ENCODE measurements at places on chromosomes 6 and 20. TPM values are rescaled to one million over a fixed set of nuclear protein-coding genes. Genes with fewer than 3 reads are reported as not detected.

SLC22A16 gene
- total RNA-seq, result not detected

SLC2A10 gene
- total RNA-seq, result 2.7 TPM

HRH3 gene
- total RNA-seq, result not detected

MACROD2 gene
- 1.6 TPM for total RNA-seq

MAK gene
- 0.08 TPM for total RNA-seq

DNA sequence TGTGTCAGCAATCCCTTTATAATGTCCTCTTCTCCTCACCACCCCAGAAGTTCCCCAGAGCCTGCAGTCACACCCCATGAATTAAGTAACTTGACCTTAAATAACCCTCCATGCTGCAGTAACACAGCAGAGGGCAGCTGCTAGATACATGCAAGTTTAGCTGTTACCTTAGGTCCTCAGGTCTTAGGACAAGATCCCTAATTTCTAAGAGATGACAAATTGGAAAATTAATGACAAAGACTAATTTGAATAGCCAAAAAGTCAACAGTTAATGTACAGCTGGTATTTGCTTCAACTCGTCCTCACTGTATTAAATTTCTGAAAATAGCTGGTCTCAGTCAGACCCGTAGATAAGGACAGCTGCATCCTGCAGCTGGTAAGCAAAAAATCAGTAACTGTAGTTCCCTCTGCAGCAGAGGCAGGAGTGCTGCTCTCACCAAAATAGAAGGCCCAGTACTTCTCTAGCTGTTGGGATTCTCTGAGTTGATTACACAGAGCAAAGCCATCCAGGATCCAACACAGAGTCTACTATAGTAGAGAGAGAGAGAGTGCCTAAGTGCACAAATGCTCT is 62.4 kb downstream of the TNFRSF21 start:
- no peak for DNase-seq

- no peak for DNase-seq
These were observed 32.6 kb downstream of the TFAP2B start for GRCh38 chr6:50851049-50851845.

DNA sequence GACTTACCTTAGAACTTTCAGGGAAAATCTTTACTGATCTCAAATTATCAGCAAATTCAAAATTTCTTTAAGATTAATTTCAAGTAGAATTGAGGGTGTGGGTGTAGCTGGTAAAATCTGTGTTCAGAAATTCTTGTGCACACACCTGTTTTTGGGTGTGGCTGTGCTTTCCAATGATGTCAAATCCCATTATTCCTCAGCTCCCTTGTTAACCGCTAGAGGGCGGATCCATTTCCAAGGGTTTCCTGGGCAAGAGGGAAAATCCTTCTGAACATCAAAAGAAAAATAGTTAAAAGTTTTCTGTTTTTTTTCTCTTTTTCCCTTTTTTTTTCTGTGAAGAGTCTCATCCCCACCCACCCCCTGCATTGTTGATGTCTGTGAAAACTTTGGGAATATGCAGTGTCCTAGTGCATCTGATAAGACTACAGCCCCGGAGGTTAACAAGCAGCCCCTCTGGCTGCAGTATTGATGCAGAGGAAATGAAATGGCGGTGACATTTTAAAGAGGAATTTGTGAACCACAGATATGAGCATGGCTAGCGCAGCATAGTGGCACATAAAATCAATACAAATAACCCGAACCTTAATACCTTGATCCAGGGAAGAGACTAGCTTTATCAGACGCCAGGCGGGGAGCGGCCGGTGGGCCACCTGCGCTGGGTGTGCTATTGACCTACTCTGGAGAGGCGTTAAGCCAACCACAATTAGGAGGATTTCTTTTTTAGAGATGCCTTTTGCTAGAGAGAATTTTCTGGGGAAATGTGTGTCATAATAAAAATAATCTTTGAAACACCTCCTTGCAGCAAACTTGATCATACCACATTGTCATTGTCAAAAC is 130.9 kb downstream of the FOXA2 start:
- no peak for DNase-seq

- DNase-seq, result no peak
These were observed 12.2 kb downstream of the BACH2 start for GRCh38 chr6:90284236-90285041.

GRCh38 chr20:14331646-14332045 is 5.8 kb downstream of the FLRT3 start:
- no peak for DNase-seq

DNA sequence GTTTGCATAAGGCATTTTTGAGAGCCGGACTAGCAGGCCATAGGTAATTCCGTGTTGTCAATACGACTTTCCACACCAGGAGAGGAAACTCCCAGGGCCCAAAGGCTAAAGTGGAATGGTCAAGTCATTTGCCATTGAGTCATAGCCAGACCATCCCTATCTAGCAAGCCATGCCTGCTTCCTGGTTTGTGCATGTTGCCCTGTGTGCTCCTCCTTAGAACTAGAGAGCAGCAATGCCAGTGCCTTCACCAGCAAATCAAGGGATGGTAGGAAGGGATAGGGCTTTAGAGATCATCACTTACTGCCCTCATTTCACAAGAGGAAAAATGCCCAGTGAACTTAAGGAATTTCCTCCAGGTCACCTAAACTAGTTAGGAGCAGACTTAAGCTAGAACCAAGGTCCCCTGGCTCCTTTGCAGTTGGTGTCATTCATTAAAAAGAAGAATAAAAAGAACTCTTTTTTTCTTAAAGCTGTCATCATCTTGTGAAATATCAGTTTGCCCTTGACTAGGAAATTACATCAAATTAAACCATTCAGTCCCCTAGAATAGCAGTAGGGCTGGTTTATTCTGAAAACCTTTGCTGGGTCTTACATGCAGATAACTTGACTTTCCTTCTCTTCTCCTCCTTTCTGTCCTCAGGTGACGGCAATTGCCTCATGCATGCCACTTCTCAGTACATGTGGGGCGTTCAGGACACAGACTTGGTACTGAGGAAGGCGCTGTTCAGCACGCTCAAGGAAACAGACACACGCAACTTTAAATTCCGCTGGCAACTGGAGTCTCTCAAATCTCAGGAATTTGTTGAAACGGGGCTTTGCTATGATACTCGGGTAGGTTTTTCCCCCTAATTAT is 7.4 kb downstream of the TNFAIP3 start:
- no peak for DNase-seq

DNA sequence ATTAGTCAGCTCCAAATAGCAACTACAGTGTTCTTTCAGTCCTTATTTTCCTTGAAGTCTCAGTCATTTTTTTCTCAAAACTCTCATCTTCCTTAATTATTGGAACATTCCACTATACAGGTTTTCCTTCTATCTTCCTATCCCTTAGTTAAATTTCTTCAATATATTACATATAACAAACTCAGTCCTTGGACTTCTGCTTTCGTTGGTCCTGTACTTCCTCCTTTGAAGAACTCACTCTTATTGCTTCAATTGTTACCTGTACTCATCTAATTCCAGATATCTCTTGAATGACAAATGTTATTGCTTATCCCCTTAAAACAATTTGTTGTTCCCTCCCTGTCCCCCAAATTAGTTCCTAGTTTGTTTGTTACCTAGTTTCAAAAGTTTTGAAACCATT is 67.7 kb upstream of the NOTCH4 start:
- no peak for DNase-seq

- DNase-seq, result no peak
These were observed 40.8 kb downstream of the NT5E start for GRCh38 chr6:85490516-85491248.

DNA sequence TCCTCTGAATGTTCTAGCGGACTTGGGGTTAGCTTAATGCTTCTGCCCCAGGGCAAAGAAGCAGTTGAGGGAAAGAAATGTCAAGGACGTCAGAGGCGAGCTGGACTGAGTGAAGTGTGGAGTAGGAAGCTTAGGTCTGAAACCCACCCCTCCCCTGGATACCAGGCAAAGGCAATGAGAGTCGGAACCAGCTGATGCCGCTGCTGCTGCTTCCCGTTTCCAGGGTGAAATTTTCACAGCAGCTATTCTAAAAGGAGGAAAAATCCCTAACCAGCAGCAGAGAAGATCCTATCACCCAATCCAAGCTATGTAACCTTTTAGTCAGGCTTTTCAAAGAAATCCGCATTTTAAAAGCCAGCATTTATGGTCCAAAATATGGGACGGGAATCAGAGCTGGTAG is 564.3 kb downstream of the LMBRD1 start:
- DNase-seq, result no peak

GRCh38 chr6:31826793-31827285 is 699 bp upstream of the HSPA1B start:
- peak; percentile 90 for DNase-seq

GRCh38 chr6:111817451-111818120 is 55.7 kb downstream of the FYN start:
- no peak for DNase-seq

- no peak for DNase-seq
These were observed 175.1 kb downstream of the VEGFA start for GRCh38 chr6:43944908-43945767.

DNA sequence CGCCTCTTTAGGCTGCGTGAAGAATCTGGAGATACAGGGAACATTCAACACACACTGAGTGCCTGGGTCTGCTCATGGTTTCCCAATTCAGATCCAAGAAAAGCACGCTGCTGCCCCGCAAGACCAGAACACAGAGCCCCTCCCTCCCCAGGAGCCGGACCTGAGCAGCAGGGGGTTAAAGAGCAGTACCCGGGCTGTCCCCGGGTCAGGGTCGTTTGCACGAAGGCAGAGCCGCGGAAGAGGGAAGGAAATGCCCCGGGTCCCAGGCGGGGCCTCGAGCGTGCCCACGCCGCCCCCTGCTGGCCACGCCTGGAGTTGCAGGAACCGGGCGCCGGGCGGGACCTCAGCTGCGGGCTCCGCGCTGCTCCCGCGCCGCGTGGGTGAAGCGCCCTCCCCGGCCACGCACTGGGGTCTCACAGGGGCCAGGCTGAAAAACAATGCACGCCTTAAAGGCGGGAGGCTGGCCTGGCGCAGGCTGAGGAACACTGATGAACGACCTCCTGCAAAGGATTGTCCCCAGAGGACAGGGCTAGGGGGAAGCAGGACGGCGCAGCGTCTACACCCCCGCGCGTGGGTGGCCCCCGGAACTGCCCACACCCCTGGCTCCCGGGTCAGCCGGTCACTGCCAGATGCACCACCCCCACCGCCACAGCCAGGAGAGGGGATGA is 48.9 kb downstream of the ANKRD60 start:
- DNase-seq, result peak; percentile 78

Data from cardiac septum (tissue), 1 donor.